ENCODE measurements at places on chromosomes 1 and 21.

GRCh38 chr1:111720274-111720976 is 18.8 kb downstream of the INKA2 start:
- DNase-seq: no peak

DNA sequence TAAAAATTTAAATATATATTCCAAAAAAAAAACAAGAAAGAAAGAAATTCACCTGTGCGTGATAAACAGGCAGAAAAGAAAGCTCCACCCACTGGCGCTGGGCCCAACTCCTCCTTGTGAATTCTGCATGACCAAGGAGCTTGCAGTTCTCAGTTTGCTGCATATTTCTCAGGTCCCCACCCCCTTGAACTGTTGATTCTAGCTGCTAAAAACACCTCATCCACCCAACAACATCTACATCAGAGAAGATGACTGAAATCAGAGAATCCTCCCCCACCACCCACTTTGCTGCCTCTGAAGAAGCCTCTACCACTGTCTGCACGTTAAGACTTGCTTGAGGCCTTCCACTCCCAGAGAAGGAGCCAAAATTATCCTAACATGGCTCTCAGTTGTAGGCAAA is 104.8 kb downstream of the RGS2 start:
- DNase-seq: no peak

DNA sequence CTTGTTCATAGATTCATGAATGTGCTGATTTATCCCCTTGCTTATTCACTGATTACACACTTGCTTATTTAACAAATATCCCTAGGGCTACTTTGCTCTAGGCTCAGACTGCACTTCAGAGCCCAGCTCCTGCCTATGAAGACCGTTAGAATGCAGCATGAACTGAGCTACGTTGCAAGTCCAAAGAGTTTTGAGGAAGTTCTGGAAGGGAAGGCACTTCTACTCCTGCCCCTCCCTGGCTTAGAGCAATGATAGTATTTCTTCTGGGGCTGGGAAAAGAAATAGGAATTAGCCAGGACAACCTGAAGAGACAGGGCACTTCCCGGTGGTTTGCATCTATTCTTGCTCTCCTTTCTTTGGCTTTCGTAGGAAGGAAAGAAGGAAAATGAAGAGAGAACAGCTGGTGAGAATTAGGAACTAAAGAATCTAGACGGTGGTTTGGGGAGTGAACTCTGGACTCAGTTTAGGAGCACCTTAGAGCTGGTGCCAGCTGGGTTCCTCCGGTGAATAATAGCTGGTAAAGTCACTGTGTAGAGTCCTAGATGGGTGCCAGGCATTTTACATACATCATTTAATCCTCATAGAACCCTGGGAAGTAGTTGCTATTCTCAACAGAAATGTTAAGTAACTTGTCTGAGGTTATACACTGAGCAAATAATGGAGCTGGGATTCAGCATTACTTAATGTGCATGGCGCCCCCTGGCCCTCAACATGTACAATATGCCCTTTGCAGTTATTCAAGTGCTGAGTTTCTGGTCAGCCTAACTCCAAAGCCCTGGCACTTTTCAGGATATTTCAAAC is 65.9 kb downstream of the NDUFS5 start:
- DNase-seq: peak; percentile 47

GRCh38 chr21:31656199-31657095 is 3.0 kb upstream of the SOD1 start:
- peak; percentile 68 for DNase-seq
